ENCODE measurements at places on chromosomes 6 and 20. TPM values are rescaled to one million over a fixed set of nuclear protein-coding genes. Genes with fewer than 3 reads are reported as not detected.

IYD gene
- 4.0 TPM for polyA plus RNA-seq

PTK6 gene
- polyA plus RNA-seq = 0.56 TPM

ACTL10 gene
- 0.76 TPM for polyA plus RNA-seq

COL10A1 gene
- polyA plus RNA-seq = 0.30 TPM

SLC17A3 gene
- polyA plus RNA-seq = 0.66 TPM

RNF182 gene
- 4.7 TPM for polyA plus RNA-seq

MICB gene
- 1.5 TPM for polyA plus RNA-seq

MTHFD1L gene
- 19.6 TPM for polyA plus RNA-seq

OOEP gene
- polyA plus RNA-seq = not detected

Data from renal cortex interstitium (tissue), 15 donors.